Ecto neural progenitor cell (in vitro differentiated cells): ENCODE measurements at places on chromosomes 3 and 15.

- DNase-seq = no peak
These were observed 19.4 kb downstream of the WWTR1 start for GRCh38 chr3:149638228-149639092.

DNA sequence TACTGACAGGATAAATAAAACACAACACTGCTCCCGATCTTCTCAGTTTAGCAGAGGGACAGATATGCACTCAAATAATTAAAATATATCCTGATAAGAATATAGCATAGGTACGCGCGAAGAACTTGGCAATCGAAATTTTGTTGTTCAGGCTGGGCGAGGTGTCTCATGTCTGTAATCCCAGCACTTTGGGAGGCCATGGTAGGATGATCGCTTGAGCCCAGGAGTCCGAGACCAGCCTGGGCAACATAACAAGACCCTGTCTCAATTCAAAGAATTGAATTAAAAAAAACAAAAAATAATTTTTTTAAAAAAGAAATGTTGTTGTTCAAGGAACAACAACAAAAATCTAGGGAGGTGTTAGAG, 7.6 kb downstream of the B2M start:
- no peak for DNase-seq

- DNase-seq = peak; percentile 60
These were observed 31.8 kb downstream of the PCOLCE2 start for GRCh38 chr3:142857056-142857455.

- DNase-seq = no peak
These were observed 261.3 kb downstream of the XXYLT1 start for GRCh38 chr3:195009616-195010015.

DNA sequence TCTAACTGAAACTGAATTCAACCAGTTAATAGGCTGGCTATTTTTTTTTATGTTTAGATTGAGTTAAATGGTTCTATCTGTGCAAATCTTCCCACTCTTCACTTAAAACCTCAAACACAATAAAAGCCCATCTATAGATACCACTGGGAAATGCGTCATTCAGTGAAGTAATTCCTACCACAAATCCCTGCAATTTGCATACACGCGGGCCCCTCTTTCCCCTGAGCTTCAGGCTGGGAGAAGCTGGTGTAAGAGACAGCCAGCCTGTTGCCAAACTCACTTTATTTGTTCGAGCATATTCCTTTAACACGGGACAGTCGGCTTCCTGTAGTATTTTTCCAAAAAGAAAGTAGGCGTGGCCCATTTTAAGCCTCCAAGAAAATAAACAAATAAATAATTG, 26.0 kb upstream of the MCTP2 start:
- DNase-seq = no peak

DNA sequence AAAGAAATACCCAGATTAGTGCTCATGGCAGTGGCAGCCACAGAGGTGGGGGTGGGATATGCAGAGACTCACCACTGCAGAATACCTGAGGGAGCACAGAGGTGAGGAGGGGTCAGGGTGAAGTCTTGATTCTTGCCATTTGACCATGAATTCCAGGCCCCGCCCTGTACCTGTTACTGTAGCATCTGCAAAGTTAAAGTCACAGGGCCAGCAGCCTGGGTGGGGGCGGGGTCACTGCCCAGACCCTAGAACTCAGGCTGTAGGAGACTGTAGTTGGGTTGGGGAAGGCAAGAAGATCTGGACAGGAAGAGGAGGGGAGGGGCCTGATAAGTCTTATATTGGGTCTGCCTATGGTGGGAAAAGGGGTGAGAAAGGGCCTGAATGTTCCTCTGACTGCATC, 14.5 kb downstream of the CCDC71 start:
- no peak for DNase-seq
